Mononuclear cell (primary cell): ENCODE measurements at places on chromosomes 1 and 21. TPM values are rescaled to one million over a fixed set of nuclear protein-coding genes. Genes with fewer than 3 reads are reported as not detected.

KRTAP11-1 gene
- not detected for total RNA-seq

BMP8B gene
- total RNA-seq = 0.31 TPM

ADAMTSL4 gene
- total RNA-seq = 3.3 TPM

LIPI gene
- not detected for total RNA-seq

PALMD gene
- total RNA-seq = not detected

RGS5 gene
- total RNA-seq = 1.4 TPM

MCOLN3 gene
- total RNA-seq = 0.63 TPM

MTOR gene
- total RNA-seq = 21.9 TPM

C8B gene
- total RNA-seq = not detected

CELA2A gene
- not detected for total RNA-seq

EFNA3 gene
- 0.21 TPM for total RNA-seq

RXRG gene
- not detected for total RNA-seq

GNAT2 gene
- not detected for total RNA-seq

TENT5C gene
- total RNA-seq = 69.2 TPM

KIF14 gene
- total RNA-seq = 0.73 TPM

POU3F1 gene
- 0.10 TPM for total RNA-seq

CFHR5 gene
- total RNA-seq = not detected

DENND2C gene
- total RNA-seq = 2.8 TPM

LHX8 gene
- total RNA-seq = not detected

ZNF678 gene
- 6.1 TPM for total RNA-seq
